ENCODE measurements at places on chromosomes 16 and 17. TPM values are rescaled to one million over a fixed set of nuclear protein-coding genes. Genes with fewer than 3 reads are reported as not detected.

SDR42E2 gene
- polyA plus RNA-seq = 0.47 TPM

WNT3 gene
- 0.17 TPM for polyA plus RNA-seq

ANKS3 gene
- polyA plus RNA-seq = 1.4 TPM

KRT32 gene
- polyA plus RNA-seq = not detected

SHISA9 gene
- polyA plus RNA-seq = not detected

TMEM204 gene
- polyA plus RNA-seq = 23.0 TPM

ALOX15B gene
- polyA plus RNA-seq = not detected

CD300LB gene
- polyA plus RNA-seq = 4.2 TPM

GSG1L gene
- not detected for polyA plus RNA-seq

SLC6A2 gene
- polyA plus RNA-seq = not detected

DNA sequence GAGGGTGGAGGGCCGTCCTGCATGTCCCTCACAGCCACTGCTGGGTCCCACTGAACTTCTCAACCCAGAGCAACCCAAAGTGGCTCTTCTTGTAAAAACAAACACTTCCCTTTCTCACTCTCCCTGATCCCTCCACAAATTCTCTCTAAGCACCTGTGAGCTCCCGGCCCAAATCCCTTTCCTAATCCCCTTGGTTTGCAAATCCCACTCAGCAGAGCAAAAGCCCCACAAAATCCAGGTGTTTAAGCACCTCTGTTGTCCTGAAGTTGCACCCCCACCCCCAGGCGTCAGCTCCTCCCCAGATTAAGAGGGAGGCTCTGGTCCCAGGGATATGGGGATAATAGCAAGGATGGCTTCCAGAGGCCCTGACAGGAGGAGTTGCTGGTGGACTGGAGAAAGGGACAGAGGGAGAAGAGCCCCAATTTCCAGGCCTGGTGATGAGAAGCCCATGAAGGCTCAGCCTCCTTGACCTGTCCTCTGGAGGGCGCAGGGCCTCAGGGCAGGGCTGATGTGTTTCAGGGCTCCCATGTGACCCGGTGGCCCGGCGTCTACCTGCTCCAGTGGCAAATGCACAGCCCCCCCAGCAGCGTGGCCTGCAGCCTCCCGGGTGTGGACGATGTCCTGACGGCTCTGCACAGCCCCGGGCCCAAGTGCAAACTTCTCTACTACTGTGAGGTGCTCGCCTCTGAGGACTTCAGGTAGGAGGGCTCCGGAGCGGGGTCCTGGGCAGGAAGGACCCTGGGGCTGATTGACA is 23.0 kb downstream of the NAGPA start:
- no peak for DNase-seq

GRCh38 chr16:68082629-68083238 is 2.4 kb upstream of the NFATC3 start:
- DNase-seq = no peak

GRCh38 chr17:22506231-22506630 is 813.9 kb downstream of the KCNJ18 start:
- no peak for DNase-seq

DNA sequence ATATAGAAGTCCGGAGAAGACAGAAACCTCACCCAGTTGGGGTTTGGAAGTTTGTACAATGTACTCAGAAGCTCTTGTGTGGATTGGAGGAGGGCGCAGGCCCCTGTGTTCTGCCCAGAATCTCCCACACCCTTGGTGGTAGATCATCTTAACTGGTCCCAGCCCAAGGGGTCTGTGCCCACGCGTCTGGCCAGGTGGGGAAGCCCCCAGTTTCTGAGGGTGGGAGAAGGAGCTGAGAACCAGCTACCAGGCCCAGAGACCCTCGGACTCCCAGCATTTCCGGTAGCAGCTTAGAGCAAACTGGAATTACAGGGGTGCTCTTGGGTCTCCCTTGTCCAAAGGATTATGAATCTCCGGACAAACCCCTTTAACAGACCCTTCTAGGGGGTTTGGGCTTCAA is 2.3 kb upstream of the PPP1R9B start:
- DNase-seq = no peak

GRCh38 chr16:58730724-58731370 is 3.3 kb downstream of the GOT2 start:
- no peak for DNase-seq

- no peak for DNase-seq
These were observed 45.4 kb downstream of the RAP1GAP2 start for GRCh38 chr17:2841606-2842005.

DNA sequence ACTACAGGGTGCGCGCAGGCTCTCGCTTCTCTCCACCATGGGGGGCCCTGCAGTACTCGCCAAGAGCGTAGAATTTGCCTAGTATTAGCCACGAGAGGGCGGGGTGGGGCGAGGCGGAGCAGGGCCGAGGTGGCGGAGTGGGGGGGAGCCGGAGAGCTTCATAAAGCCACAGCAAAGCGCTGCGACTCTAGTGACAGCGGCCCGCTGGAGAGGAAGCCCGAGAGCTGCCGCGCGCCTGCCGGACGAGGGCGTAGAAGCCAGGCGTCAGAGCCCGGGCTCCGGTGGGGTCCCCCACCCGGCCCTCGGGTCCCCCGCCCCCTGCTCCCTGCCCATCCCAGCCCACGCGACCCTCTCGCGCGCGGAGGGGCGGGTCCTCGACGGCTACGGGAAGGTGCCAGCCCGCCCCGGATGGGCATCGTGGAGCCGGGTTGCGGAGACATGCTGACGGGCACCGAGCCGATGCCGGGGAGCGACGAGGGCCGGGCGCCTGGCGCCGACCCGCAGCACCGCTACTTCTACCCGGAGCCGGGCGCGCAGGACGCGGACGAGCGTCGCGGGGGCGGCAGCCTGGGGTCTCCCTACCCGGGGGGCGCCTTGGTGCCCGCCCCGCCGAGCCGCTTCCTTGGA is at the start of gene TBX21:
Gene TBX21, plus strand, starts transcription at position 190 of the 627 bp plus-strand sequence. Its CDS starts 219 bp downstream, at position 409.
- DNase-seq = peak; percentile 91

DNA sequence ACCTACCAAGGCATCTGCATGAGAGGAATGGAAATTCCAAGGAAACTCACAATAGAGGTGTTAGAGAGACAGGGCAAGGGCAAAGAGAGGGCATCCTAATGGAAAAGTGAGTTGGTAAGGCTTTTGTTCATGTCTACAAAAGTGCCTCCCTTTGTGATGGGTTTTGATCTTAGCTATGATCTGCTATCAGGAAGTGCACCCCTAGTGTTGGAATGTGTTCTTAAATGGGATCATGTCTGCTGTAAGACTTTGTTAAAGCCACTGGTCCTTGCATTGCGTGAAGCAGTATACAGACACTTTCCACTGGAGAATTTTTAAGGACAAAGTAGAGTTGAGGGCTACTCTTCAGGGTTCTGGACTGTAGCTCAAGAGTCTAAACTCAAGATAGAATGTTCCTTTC is 92.0 kb downstream of the MAP2K6 start:
- no peak for DNase-seq

DNA sequence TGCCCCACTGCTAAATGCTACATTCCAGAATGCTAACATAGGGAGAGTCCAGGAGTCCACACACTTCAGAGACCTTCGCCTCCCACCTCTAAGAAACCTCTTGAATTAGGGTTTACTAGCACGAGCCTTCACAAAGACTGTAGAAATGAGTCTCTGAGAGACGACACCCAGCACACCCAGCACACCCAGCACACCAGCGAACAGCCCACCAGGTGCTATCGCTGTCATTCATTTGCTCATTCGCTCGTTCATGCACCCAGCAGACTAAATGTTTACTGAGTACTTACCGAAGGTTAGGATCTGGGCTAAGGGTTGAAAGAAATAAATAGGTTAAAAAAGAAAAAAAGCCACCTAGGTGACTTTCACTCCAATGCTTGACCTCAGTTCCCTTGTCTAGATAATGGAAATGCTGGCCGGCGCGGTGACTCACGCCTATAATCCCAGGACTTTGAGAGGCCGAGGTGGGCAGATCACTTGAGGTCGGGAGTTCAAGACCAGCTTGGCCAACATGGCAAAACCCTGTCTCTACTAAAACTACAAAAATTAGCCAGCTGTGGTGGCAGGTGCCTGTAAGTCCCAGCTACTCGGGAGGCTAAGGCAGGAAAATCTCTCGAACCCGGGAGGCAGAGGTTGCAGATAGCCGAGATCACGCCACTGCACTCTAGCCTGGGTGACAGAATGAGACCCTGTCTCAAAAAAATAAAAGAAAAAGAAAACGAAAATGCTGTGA is 100.8 kb downstream of the ADCY9 start:
- DNase-seq = no peak

DNA sequence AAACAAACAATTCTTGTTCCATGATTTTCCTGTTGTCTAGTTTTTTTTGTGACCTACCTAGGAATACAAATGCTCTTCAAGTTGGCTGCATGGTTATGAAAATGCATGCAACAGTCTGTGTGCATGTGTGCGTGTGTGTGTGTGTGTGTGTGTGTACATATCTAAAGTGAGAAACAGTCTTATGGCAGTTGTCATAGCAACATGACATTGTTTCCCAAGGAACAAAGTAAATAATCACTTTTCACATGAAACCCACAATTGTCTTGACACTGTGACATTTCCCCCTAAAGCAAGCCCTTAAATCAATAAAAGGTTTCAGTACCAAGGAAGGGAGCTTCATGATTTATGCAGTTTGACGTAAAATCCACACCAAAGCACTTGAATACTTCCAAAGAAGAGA is 758.4 kb downstream of the CDH8 start:
- DNase-seq = no peak
